Kidney epithelial cell (primary cell): ENCODE measurements at places on chromosomes 1 and 21. TPM values are rescaled to one million over a fixed set of nuclear protein-coding genes. Genes with fewer than 3 reads are reported as not detected.

- no peak for DNase-seq
Observed at GRCh38 chr1:17588048-17588871, 48.8 kb downstream of the ARHGEF10L start.

GRCh38 chr1:203058676-203058935, 27.2 kb downstream of the MYOG start:
- DNase-seq: no peak

DNA sequence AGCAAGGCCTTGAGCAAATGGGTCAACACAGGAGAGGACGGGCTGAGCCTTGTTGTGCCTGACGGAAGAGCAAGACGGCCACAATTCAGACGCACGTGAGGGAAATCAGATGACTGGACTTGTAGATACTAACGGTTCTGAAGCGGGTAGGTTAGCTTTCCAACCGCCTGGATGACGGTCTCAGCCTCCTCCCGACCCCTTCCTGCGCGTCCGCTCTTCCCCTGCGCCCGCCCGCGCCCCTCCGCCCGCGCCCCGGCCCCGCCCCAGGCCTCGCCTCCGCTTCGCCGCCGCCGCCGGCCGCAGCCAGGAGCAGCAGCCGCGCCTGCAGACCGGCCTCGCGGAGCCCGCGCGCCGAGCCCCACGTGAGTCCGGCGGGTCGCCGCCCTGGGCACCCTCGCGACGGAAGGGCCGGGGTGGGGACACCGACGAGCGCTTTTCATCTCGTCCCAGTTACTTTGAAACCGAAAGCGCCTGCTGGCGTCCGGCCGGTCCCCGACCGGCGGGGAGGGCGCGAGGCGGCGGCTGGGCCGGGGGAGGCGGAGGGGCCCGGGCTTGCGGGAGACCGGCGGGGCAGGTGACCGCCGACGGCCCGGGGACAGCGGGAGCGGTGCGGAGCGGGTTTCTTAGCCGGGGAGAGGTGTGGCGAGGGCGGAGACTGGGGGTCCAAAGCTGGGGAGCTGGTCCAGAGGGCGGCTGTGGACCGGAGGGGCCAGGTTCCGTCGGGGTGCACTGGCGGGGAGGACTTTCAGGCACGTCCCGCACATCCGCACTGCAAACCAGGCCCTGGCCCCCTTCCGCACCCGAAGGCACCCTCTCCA, at the start of gene TRAF5:
TRAF5 (plus strand) TSS at position 306 of the 818 bp plus-strand sequence. CDS start 26,407 bp downstream, outside the sequence.
- DNase-seq: no peak

- no peak for DNase-seq
Observed at GRCh38 chr21:34781526-34781925, 112.7 kb downstream of the CLIC6 start.

DNA sequence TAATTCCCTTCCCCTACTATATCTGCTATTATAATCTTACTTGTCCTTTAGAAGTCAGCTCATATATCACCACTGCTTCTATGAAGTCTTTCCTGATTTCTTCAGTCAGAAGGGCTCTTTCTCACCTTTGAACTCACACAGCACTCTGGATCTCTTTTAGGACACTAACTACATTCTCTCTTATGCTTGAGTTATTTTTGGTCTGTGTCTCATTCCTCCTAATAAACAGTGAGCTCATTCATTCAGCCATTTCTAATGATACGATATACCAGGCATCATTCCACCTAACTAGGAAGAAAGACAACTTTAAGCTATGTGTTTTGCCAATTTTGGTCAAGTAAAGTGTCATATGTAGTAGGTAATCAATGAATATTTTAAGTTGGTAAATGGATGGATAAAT, 1.2 kb upstream of the STYXL2 start:
- DNase-seq: no peak

- DNase-seq: no peak
Observed at GRCh38 chr1:180928331-180929230, 15.9 kb downstream of the KIAA1614 start.

DNA sequence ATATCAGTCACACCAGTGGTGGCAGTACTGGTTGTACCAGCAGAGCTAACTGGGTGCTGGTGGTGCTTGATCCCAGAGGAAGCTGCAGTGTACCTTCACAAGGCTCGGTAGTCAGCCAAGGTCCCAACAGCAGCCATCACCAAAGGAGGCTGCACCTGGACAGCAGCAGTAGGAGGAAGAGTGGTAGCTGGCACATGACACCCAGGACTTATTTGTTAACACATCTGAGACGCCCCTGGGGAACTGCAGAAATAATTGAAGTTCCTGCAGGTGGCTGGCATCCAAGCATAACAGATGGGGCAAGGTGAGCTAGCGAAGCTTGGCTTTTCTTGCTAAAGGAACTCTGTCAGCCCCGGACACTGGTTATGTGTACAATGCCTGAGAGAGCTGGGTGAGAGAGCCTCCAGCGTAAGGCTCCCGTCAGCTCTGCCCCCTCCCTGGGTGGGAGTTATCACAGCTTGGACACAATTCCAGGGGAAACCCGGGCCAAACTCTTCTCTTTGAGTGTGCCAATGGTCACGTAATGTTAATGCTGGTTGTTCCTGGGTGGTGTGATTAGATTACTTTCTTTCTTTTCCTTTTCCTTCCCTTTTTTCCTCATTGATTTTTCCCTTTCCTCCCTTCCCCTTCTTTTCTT, 29.1 kb upstream of the PARP1 start:
- DNase-seq: no peak

Gene PPIAL4G
- total RNA-seq: not detected in 2 replicates

Gene FCRL4
- total RNA-seq: not detected in 2 replicates

Gene MYBPH
- total RNA-seq: not detected in 2 replicates

Gene TNFSF18
- not detected in 2 replicates for total RNA-seq
